ENCODE measurements at places on chromosomes 16 and 17. TPM values are rescaled to one million over a fixed set of nuclear protein-coding genes. Genes with fewer than 3 reads are reported as not detected.

The MYCBPAP gene
- total RNA-seq, result not detected

The NT5M gene
- 6.6 TPM for total RNA-seq

The PERCC1 gene
- total RNA-seq, result not detected

The OR1A1 gene
- total RNA-seq, result not detected

The CACNA1H gene
- 23.5 TPM for total RNA-seq

DNA sequence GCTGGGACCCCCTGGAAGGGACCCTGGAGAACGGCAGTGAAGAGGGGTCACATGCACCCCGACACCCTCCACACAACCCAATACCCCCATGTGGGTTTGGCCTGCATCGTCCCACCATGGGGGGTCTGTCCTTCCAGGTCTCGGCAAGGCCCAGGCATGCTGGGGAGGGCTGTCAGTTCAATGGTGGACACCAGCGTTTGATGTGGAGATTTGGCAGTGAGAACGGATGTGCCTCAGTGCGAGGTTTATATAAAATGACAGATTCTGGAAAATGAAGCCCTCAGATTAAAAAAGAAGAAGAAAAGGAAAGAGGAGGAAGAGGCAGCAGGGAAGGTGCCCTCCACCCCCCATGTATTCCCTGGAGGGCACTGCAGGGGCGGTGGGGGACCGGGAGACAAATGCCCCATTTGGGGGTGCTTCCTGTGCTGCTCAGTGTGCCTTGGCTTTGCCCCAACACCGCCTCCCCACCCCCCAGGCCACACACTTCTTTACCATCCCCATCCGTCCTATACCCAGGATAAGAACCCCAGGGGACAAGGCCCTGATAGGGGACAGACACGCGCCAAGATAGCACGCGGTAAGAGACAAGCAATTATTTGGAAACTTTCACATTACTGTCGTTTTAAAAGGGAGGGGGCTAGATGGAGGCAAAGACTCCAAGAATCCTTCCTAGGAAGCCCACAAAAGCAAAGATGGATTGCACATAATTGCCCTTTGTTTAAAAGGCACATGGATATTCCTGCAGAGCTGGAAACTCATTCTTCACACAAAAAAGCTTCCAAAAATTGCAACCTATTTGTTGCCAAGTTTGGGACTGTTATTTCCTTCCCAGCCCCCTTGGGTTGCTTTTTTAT is 21.0 kb downstream of the RBFOX3 start:
- H3K4me3 ChIP-seq, result no peak overlapping the region
- H3K36me3 ChIP-seq, result no peaks in the 10 kb centered on the region
- no peaks in the 10 kb centered on the region for H3K4me1 ChIP-seq
- no peak for DNase-seq

- no peaks in the 10 kb centered on the region for H3K36me3 ChIP-seq
- H3K27me3 ChIP-seq, result no peaks in the 10 kb centered on the region
- peak; percentile 17 for DNase-seq
- no peak overlapping the region for H3K27ac ChIP-seq
Observed at GRCh38 chr17:37774504-37774903, 29.6 kb upstream of the HNF1B start.

GRCh38 chr16:81575307-81575706 is 130.7 kb downstream of the CMIP start:
- no peaks in the 10 kb centered on the region for H3K27me3 ChIP-seq
- H3K36me3 ChIP-seq, result no peaks in the 10 kb centered on the region
- H3K4me1 ChIP-seq, result no peaks in the 10 kb centered on the region

- peak; percentile 58 for DNase-seq
- no peak overlapping the region for H3K27ac ChIP-seq
- no peaks in the 10 kb centered on the region for H3K36me3 ChIP-seq
Observed at GRCh38 chr17:1413281-1413791, 13.3 kb upstream of the YWHAE start.

DNA sequence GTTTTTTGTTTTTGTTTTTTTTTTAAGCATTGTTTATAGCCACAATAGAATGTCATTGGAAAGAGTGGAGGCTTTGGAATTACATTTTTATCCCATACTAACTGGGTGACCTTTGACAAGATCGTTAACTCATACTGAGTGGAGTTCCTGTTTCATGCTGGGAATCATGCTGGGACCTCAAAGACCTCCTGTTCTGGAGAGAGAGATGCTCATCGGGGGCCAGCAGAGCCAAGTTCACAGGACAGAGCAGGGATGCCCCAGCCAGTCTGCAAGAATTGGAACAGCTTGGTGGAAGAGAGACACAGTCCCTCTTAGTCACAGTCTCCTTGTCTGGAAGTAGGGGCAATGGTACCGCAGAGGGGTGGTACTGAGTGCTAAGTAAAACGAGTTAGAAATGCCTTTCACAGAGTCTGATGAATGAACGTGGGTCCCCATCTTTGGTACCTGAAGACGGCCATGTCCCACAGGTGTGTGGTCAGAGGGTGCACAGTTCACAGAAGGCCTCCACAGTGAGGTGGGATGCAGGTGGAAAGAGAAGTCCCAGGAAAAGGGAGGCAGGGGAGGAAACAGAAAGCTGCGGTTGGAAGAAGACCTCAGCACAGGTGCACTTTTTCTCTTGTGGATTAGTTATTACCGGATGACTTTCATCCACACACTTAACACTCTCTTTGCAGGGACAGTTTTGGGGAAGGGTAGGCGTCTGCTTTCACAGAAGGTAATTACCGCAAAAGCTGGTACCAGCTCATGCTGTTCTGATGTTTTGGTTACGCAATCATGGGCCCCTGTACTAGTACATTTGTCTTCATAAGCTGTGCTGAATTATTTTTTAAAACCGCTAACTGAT is 147.8 kb downstream of the PRKCA start:
- no peaks in the 10 kb centered on the region for H3K27me3 ChIP-seq
- H3K4me3 ChIP-seq, result no peak overlapping the region
- no peaks in the 10 kb centered on the region for H3K36me3 ChIP-seq
- peaks cover 39% of the 10 kb centered on the region for H3K4me1 ChIP-seq
- DNase-seq, result no peak
- no peak overlapping the region for H3K27ac ChIP-seq
